ENCODE measurements at places on chromosomes 7 and 10.

DNA sequence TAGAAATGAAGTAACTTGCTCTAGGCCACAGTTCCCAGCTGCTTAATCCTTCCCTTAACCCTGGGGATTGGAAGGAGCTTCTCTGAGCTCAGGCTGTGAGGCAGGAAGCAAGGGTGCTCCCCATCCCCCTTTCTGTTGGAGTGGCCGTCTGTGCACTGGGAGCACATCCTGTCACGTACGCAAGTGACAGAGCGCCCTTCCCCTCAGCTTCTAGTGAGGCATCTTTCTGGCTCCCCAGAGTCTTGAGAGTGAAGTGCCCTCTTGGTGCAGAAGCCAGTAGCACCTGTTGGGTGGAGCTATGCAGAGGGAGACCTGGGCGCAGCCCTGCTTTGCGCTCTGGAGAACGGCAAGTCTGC is 47.8 kb downstream of the SHH start:
- no peaks in the 10 kb centered on the region for H3K27me3 ChIP-seq
- H3K27ac ChIP-seq = peak overlapping the region; percentile 60
- H3K4me3 ChIP-seq = no peak overlapping the region
- H3K36me3 ChIP-seq = peaks cover 46% of the 10 kb centered on the region
- peaks cover 30% of the 10 kb centered on the region for H3K4me1 ChIP-seq

DNA sequence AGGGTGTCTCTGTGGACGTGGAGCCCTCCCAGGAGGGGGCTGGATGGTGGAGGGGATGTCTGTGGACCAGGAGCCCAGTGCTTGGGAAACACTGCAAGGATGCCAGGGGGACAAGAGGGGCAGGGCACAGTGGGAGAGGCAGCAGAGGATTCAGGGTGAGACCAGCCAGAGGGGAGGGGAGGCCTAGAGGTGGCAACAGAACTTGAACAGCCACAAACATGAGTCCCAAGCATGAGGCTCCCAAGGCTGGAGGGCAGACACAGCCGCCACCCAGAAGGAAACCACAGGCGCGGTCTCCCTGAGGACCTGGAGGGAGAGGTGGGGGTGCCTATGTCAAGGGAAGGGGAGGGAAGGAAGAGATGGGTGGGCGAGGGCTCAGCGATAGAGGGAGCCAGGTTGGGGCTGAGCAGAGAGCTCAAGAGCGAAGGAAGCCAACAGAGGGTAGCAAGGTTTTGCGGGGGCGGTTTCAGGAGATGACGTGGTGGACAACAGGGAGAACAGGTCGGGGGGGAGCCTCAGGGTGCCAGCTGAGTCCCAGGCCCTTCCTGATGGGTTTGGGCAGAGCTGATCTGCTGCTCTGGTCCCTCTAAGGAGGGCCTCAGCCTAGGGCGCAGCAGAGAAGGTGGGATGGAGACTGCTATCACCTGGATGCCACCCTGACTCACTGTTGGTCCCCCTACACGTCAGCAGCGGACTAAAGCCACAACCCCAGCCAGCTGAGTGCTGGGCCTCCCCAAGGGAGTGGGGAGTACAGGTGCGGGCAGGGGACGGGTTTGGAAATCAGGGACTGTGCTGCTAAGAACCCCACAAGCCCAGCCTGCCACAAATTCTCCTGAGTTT is 6.7 kb upstream of the PILRA start:
- H3K4me1 ChIP-seq = peaks cover 10% of the 10 kb centered on the region
- H3K27me3 ChIP-seq = no peaks in the 10 kb centered on the region
- no peak overlapping the region for H3K27ac ChIP-seq
- peaks cover 6% of the 10 kb centered on the region for H3K36me3 ChIP-seq
- H3K4me3 ChIP-seq = no peak overlapping the region

DNA sequence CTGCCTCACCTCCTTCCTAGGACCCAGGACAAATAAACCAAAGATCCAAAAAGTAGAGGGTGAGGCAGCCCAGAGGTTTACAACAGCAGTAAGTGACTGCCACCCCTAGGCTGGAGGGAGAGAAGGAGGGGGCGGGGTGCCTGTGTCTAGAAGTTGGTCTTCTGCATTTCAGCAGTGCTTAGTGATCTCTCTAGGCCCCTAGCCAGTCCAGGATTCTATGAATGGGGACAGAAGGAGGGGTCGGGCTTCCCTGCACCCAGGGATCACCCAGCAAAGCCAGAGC is 62.8 kb upstream of the KDM7A start:
- no peaks in the 10 kb centered on the region for H3K27me3 ChIP-seq
- no peak overlapping the region for H3K27ac ChIP-seq
- no peaks in the 10 kb centered on the region for H3K4me1 ChIP-seq

DNA sequence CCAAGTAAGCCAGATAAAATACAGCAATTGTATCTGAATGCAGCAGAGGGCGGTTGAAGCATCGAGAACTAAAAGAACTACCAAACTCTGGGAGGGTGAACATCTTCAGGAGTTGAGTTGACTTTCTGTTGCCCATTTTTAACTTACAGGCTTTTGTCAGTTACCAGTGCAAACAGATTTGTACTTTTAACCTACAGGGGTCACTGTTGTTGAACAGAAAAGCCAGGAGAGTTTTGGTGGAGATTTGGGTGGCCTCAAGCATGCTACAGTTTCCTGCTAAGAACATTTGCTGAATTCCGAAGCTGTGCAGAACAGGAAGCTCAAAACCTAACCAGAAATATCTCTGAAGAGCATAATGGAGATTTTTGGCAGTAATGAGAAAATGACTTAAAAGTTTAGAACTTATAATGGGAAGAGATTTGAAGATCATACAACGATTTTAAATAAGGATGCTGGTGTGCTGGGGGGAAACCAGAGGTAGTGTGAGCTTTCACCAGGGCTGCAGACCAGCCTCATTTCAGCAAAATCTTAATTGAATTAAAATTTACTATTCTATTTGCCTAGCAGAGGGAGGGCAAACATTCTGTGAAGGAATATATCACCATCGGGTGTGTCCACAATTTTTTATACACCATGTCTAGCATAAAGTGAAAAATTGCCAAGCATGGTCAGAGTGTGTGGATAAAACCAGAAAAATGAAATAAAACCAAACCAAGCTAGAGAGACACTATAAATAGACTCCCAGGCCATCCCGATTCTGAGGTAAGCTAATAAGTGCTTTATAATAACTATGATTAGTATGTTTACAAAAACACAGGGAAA is 208.6 kb upstream of the CCDC6 start:
- H3K27ac ChIP-seq = no peak overlapping the region
- DNase-seq = no peak
- no peaks in the 10 kb centered on the region for H3K27me3 ChIP-seq
- H3K4me3 ChIP-seq = no peak overlapping the region

- no peaks in the 10 kb centered on the region for H3K36me3 ChIP-seq
- no peak overlapping the region for H3K27ac ChIP-seq
- H3K4me1 ChIP-seq = no peaks in the 10 kb centered on the region
- no peak overlapping the region for H3K4me3 ChIP-seq
- H3K27me3 ChIP-seq = no peaks in the 10 kb centered on the region
These were observed 44.2 kb upstream of the DPYSL4 start for GRCh38 chr10:132142396-132143161.

DNA sequence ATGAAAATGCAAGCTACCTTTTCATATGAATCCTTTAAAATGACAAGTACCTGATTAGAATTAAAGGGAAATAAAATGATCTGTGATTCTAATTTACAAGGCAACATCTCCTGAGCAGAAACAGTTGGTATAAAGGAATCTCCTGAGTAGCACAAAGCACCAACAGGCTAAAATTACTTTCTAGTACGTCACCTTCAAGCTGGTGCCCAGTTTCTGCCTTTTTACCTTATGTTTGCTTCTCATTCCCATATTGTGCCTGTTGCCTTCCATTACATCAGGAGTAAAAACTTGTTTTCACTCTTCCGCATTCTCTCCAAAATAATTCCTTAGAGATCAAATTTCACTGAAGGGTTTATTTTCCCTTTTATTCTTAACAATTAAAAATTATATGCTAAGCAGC is 587.1 kb upstream of the KCND2 start:
- H3K27me3 ChIP-seq = no peaks in the 10 kb centered on the region
- H3K4me3 ChIP-seq = no peak overlapping the region
- no peak overlapping the region for H3K27ac ChIP-seq

- H3K27ac ChIP-seq = peak overlapping the region; percentile 90
- H3K27me3 ChIP-seq = no peaks in the 10 kb centered on the region
- no peak for DNase-seq
- peaks cover 20% of the 10 kb centered on the region for H3K4me1 ChIP-seq
These were observed 91.2 kb downstream of the SPAG6 start for GRCh38 chr10:22436526-22436892.

GRCh38 chr7:79528421-79528820 is 75.0 kb upstream of the MAGI2 start:
- no peaks in the 10 kb centered on the region for H3K4me1 ChIP-seq
- H3K27me3 ChIP-seq = no peaks in the 10 kb centered on the region
- H3K36me3 ChIP-seq = no peaks in the 10 kb centered on the region
- H3K27ac ChIP-seq = no peak overlapping the region

DNA sequence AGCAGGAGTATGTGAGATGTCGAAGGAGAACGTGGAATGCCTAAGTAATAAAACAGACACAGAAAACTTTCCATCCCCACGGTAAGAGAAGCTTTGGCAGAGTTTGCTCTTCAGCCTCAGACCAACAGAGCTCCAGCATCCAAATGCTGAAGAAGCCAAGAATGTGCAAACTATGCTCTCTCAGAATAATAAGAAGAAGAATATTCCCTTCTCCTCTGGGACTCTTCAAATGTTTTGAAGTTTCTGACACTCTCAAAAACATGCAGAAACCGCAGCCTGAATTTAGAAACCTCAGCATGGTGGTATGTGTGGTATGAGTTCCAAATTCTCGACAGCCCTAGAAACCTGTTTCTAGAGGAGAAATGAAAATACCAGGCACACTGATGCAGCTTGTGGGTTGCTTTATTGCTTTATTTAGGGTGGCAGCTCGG is 113.3 kb downstream of the KCNMA1 start:
- H3K27ac ChIP-seq = no peak overlapping the region
- no peaks in the 10 kb centered on the region for H3K4me1 ChIP-seq

DNA sequence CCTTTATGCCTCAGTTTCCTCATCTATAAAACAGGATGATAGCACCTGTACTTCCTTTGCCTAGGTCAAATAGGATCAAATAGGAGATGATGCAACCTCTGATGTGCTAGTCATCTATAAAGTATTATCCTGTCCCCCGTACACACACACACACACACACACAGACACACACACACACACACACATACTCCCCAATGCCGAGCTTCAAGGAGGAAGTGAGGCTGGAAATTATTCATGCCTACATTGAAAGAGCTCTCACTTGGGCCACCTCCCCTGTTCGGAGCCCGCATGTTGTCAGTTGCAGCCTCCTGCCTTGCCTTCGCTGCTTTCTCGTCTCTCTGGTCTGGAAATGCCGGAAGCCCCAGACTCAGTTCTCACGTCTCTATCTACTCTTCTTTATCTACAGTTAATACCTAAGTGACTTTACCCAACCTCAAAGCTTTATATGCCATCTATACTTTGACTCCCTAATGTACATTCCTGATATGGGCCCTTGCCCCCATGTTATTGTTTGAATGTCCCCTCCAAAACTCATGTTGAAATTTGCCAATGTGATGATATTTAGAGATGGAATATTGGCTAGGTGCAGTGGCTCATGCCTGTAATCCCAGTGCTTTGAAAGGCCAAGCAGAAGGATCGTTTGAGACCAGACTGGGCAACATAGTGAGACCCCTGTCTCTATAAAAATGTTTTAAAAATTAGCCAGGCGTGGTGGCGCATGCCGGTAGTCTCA is 6.9 kb upstream of the UBE2H start:
- H3K4me3 ChIP-seq = no peak overlapping the region
- no peaks in the 10 kb centered on the region for H3K27me3 ChIP-seq
- H3K27ac ChIP-seq = peak overlapping the region; percentile 78
- H3K4me1 ChIP-seq = no peaks in the 10 kb centered on the region
- no peaks in the 10 kb centered on the region for H3K36me3 ChIP-seq

GRCh38 chr7:73739387-73739767 is 775 bp upstream of the ABHD11 start:
- peak overlapping the region; percentile 83 for H3K4me3 ChIP-seq
- peaks cover 7% of the 10 kb centered on the region for H3K36me3 ChIP-seq
- peaks cover 9% of the 10 kb centered on the region for H3K4me1 ChIP-seq
- no peaks in the 10 kb centered on the region for H3K27me3 ChIP-seq

DNA sequence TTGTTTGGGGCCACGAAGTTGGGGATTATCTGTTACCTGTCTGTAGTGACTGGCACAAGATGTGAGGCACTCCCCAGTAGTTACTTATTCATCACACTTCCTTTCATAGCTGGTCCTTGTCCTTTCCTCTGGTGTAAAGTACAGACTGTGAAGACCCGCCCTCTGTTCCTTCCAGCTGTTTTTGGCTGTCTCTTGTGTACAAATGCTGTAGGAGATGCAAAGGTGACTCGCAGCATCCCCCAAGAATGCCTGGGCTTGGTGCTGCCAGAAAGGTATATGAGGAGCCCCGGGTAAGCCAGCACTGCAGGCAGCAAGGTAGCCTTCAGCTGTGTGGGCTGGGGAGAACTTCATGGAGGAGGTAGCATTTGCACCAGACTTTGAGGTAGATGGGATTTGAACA is 236.6 kb downstream of the EBF3 start:
- H3K27ac ChIP-seq = no peak overlapping the region
- H3K36me3 ChIP-seq = no peaks in the 10 kb centered on the region
- DNase-seq = no peak
- H3K27me3 ChIP-seq = no peaks in the 10 kb centered on the region
- H3K4me1 ChIP-seq = no peaks in the 10 kb centered on the region

- DNase-seq = no peak
- H3K4me1 ChIP-seq = peaks cover 6% of the 10 kb centered on the region
- H3K27ac ChIP-seq = peak overlapping the region; percentile 86
- H3K27me3 ChIP-seq = no peaks in the 10 kb centered on the region
- H3K4me3 ChIP-seq = peak overlapping the region; percentile 81
These were observed 16.0 kb downstream of the MYOZ1 start for GRCh38 chr10:73625004-73625883.

DNA sequence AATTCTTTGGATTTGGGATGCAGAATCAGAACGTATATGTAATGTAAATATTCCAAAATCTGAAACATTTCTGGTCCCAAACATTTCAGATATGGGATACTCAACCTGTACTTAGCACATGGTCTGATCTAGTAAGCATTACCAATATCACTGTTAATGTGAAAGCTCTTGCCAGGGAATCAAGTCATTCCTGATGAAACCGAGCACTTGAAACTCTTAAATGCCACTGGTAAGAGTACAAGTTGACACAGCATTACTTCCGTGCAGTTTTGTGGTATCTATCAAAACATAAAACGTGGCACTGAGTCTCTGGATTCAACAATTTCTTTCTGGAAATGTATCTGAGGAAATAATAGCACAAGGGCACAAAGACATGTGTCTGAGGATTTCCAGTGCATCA is 155.7 kb downstream of the RTKN2 start:
- H3K4me3 ChIP-seq = no peak overlapping the region
- H3K27ac ChIP-seq = no peak overlapping the region
- no peaks in the 10 kb centered on the region for H3K27me3 ChIP-seq
- no peaks in the 10 kb centered on the region for H3K36me3 ChIP-seq
- DNase-seq = no peak

DNA sequence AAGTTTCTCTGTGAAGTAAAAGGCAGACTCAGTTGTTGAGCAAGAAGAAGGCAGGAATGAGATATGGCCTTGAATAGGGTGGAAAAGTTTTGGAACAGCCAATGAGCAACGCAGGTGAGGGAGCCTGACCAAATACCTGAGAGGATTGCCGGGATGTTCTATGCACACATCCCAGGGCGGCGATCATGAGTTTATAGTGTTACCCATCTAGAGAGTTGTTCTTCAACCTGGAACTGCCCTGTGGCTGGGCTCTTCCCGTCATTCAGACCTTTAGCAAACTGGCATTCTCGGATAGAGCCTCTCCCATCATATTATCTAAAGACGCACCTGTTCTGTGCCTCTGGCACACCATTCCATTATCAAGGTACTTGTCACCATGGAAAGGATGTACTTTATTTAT is 103.0 kb upstream of the KIF5B start:
- DNase-seq = no peak
- H3K4me3 ChIP-seq = no peak overlapping the region
- H3K27me3 ChIP-seq = no peaks in the 10 kb centered on the region
- H3K4me1 ChIP-seq = no peaks in the 10 kb centered on the region
- H3K27ac ChIP-seq = no peak overlapping the region
